ENCODE measurements at places on chromosomes 7 and 10.
A peak's percentile ranks its signal among the peaks of the same experiment; 100 is the strongest.

GRCh38 chr10:93422118-93422517 lies 60.0 kb downstream of the MYOF start:
- DNase-seq: no peak

DNA sequence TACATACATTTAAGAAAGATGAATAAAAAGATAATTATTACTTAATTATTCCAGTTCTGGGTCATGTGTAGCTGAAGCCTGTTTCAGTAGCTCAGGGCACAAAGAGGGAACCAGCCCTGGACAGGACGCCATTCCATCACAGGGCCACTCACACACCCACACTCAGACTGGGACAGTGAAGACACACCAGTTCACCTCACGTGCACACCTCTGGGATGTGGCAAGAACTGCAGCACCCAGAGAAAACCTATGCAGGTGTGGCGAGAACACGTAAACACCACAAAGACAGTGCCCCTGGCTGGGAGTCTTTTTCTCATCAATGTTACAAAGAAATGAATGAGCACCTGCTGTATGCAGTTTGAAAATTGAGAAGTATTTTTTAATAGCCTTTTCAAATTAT lies 1.6 kb upstream of the IDI1 start:
- DNase-seq: no peak

GRCh38 chr7:80309377-80309776 lies 174.7 kb downstream of the GNAI1 start:
- DNase-seq: no peak

DNA sequence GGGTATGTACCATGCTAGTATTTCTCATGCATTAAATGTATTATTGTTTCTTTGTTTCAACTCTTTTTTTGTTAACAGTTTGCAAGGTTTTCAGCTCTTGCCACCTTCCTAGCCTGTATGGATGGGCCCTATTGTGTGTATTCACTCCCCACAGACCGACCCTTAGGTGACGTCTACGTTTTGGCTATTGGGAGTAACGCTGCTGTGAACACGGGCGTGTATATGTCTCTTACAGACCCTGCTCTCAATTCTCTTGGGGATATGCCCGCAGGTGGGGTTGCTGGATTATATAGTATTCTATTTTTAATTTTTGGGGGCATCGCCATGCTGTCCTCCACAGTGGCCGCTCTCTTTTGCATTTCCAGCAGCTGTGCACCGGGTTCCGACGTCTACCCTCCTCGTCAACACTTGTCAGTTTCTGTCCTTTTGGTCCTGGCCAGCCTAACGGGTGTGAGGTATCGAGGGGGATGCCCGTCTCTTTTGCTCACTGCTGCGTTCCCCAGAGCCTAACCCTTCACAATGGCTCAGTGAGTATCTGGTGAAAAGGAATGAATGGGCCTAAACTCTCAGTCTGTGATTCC lies 64.1 kb upstream of the GNA12 start:
- DNase-seq: no peak

DNA sequence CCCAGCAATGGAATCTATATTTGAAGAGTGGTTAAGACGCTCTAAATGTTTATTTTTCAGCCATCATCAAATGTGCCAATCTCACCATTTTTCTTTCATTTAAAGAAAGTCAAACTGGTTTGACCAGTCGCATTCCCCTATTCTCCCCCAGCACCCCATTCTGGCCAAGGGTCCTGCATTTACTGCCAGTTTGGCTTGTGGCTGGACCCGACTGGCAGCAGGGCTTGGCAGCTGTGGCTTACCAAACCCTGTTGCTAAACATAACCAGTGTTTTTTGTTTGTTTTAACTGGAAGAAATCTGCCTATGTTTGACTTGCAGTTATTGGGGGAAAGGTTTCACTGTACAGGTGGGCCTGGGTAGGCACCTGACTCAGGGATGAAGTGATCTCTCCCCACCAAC lies 116.3 kb downstream of the CYP26A1 start:
- no peak for DNase-seq

DNA sequence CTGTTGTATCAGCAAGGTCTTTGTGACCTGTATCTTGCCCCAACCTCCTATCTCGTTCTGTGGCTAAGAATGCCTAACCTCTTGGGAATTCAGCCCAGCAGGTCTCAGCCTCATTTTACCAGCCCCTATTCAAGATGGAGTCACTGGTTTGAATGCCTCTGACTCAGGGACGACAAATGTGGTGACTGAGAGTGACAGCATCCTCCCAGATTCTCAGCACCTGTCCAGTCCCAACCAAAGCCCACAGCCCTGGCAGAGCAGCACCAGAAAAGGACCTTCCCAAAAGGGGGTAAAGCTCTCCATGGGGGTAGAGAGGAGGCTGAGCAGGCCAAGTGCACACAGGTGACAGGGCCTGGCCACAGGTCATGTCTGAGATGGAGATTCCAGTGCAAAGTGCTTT lies 35.4 kb upstream of the GPAM start:
- DNase-seq: no peak

- DNase-seq: peak; percentile 48
Measured at GRCh38 chr10:21265622-21266021, 259.9 kb downstream of the SKIDA1 start.

DNA sequence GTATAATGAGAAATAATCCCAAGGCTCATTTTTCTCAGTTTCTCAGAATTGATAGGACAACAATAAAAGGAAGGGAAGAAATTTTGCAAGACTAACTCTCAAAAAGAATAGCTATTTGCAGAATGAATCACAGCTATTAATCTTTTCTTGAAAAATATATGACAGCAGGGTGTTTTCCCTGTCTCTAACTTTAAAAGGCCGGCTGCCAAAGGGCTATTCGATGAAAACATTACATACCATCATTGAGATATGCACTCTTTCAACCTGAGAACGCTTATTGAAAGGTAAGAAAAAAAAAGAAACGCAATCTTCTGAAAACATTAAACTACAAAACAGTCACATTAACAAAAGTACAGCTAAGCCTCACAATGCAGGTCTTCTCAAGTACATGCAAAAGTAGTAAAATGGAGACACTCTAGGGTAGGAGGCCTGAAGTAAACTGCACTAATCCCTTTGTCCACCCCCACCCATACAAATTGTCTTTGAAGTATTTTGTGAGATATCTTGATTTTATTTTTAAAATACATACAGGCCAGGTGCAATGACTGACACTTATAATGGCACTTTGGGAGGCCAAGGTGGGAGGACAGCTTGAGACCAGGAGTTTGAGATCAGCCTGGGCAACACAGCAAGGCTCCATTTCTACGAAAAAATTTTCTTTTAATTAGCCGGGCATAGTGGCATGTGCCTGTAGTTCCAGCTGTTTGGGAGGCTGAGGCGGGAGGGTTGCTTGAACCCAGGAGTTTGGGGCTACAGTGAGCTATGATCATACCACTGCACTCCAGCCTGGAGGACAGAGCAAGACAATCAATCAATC lies 83.0 kb downstream of the PARD3 start:
- peak; percentile 57 for DNase-seq

DNA sequence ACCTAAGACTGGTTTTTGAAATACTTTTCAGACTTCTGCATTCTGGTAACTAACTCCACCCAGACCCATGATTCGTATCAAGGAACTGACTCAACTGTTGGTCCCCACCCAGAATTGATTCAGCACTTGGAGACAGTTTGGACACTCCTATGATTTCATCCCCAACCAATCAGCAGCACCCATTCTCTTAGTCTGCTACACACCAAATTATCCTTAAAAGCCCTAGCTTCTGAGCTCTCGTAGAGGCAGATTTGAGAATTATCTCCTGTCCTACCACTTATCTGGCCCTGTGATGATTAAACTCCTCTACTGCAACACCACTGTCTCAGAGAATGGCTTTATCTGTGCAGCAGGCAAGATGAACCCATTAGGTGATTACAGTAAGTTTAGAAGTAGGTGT lies 7.7 kb upstream of the GSTO1 start:
- peak; percentile 43 for DNase-seq

- peak; percentile 27 for DNase-seq
Measured at GRCh38 chr7:100435401-100436304, 644 bp downstream of the PPP1R35 start.

- no peak for DNase-seq
Measured at GRCh38 chr10:70478191-70479164, at the start of gene PALD1. PALD1 (plus strand) TSS chr10:70478767; CDS start chr10:70525952, 47,185 bp downstream.

GRCh38 chr10:69434169-69434568 lies 17.1 kb upstream of the TSPAN15 start:
- no peak for DNase-seq

- peak; percentile 86 for DNase-seq
Measured at GRCh38 chr10:819326-819725, 112.2 kb downstream of the LARP4B start.

DNA sequence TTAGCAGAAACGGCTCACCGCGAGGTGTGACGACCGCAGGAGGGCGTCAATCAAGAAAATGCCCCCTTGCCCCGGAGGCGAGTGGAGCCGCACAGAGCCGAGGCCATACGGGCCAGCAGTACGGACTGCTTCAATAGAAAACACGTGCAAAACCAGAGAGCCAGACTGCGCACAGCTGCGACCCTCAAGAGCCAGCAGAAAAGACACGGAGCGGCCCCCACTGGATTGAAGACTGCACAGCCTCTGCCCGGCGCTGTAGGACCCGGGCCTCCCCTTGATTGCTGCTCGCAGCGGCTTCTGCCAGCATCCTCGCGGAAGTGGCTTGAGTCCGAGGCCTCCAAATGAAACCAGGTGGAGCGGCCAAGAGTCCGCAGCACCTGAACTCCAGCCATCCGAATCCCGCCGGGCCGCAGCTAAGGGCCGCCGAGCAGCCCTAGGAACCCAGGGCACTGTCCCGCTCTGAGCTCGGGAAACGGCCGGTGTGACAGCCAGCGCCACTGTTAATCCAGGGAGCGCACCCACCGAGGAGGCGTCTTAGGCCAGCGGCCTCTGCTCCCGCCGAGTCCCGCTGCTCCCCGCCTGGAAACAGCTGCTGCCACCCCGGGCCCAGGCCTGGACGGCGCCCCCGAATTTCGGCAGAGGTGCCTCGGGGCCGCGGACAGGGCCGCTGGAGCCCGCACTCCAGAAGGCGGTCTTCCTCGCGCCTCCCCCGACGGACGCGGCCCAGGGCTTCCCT lies 660 bp upstream of the HHEX start:
- DNase-seq: no peak

GRCh38 chr7:155961241-155962190 lies 149.3 kb upstream of the SHH start:
- DNase-seq: no peak

GRCh38 chr7:52355053-52355452 lies 680.4 kb upstream of the POM121L12 start:
- no peak for DNase-seq

DNA sequence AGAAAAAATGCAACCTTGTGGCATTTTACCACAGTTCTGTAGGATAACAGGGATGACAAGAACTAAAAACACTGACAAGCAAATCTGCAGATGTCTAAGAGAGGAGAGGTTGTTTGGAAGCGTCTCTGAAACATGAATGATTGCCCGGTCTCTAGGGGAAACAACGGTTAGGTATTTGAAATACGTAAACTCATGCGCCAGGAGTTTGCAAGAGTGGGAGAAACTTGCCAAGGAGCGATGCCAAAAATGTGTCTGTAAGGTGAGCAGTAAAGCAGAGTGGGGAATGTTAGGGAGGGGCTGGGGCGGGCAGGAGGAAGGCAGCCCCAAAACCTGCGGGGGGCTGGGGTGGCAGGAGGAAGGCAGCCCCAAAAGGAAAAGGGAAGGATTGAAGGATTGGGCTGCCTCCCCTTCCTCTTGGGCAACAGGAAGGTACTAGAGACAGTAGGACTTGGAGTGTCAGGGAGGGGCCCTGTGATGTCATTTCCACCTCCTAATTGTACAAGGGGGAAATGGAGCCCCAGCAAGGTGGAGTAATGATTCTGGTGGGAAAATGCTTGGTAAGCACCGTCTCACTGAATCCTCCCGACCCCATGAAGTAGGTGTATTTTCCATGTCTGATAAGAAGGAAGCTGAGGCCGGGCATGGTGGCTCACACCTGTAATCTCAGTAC lies 33.2 kb upstream of the PLEKHA1 start:
- DNase-seq: no peak

DNA sequence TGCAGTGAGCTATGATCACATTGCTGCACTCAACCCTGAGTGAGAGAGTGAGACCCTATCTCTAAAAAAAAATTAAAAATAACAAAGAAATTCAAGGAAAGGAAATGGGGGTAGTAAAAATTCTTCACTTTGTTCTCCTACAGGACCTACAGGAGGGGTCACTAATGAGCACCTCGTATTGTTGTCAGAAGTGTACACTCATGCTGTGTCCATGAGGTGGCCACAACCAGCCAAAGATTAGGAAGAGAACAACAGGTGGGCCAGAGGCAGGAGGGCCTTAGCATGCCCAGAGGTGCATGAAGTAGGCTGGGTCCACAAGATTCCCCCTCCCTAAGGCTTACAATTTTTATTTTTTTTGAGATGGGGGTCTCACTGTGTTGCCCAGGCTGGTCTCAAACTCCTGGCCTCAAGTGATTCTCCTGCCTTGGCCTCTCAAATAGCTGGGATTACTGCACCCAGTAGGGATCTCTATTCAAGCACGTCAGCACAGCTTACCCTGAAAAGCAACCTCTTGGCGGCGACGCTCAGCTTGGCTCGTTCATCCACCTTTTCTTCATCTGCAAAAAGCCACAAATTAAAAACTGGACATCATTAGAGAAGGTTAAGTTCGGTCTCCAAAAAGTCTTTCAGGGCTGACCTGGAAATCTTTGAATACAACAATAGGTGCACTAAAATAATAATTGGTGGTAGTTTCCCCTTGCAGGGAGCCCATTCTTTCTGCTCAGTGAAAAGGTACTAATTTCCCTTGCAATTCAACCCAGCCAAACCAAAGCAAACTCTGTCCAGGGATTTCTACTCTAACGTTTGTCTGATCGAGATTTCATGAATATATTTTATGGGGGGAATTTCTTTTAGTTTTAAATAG lies 104.4 kb downstream of the SVIL start:
- DNase-seq: no peak

DNA sequence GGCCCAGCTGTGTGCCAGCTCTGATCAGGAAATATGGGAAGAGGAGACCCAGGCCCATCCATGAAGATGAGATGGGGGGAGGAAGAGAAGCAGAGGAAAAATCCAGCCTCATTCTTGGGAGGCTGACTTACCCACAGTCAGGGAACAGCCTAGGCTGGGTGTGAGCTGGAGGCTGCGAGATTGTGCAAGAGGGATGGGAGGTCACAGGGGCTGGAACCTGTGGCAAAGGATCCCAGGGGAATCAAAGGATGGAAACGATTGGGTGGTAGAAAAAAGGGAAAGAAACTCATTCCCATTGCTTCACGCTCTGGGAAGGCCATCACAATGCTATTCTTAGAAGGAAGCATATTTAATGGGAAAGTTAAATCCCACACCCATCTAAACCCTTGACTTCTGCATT lies 26.7 kb upstream of the CRHR2 start:
- DNase-seq: peak; percentile 61

- DNase-seq: no peak
Measured at GRCh38 chr10:58704226-58704625, 191.6 kb downstream of the BICC1 start.

Measured in AG10803 (cell line).